ENCODE measurements at places on chromosomes 6 and 20.

- peak; percentile 26 for DNase-seq
Observed at GRCh38 chr6:30847421-30847970, 36.8 kb upstream of the DDR1 start.

DNA sequence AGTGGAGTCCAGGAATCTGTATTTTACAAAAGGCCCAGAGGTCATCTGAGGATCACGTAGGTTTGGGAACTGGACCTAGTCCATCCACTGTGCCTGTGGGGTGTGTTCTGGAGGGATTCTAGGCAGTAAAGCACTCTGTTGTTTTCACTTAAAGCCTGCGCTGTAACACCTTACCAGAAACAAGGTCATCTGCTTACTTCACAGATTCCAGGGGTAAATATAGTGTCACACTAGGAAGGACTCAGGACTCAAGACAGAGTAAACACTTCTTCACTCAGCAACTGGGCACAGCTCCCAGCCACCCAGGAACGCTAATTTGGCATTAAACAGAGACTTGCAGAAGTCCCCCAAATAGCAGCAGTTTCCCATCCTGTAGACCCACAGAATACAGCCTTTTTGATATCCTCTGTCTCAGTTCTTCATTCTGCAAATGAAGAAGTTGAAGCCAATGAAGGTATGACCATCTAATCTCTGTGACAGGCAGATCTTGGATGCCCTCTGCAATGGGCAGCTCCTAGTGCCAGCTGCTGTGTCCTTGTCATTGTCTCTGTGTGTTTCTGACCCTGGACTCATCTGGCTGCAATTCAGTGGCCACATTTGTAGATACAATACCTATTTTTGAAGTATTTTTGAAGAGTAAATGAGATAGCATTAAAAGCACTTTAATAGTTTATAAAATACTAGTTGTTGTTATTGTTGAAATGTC, 129.1 kb downstream of the SLC24A3 start:
- no peak for DNase-seq

DNA sequence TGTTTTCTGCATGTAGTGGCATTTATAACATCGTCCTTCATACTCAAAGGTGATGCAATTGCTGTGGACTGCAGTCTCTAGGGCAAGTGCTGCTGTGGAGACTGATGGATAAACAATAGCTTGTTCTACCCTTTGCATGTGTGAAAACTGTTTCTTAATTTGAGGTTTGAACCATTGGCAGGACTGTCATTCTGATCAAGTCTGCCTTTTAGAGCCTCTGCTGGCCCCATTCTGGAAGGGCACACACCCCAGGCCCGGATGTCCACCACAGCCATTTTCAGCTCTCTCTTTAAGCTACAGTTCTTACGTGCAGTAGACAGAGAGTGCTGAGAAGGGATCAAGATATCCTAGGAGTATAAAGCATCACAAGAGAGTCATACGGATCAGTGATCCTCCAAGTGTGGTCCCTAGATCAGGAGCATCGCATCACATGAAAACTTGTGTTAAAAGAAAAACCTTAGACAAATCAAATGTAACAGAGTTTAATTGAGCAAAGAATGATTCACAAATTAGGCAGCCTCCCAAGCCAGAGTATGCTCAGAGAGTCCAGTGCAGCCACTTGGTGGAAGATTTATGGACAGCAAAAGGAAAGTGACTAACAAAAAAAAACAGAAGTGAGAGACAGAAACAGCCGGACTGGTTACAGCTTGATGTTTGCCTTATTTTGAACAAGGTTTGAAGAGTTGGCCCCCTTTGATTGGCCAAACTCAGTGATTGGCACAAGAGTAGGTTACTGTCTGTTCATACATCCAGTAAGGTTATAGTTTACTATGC, 52.0 kb downstream of the FRK start:
- DNase-seq: peak; percentile 90

GRCh38 chr6:161660666-161661571, 387.1 kb upstream of the AGPAT4 start:
- no peak for DNase-seq

GRCh38 chr6:15232836-15233510, 12.9 kb upstream of the JARID2 start:
- DNase-seq: no peak

- DNase-seq: no peak
Observed at GRCh38 chr6:45667300-45667699, 289.6 kb upstream of the SUPT3H start.

DNA sequence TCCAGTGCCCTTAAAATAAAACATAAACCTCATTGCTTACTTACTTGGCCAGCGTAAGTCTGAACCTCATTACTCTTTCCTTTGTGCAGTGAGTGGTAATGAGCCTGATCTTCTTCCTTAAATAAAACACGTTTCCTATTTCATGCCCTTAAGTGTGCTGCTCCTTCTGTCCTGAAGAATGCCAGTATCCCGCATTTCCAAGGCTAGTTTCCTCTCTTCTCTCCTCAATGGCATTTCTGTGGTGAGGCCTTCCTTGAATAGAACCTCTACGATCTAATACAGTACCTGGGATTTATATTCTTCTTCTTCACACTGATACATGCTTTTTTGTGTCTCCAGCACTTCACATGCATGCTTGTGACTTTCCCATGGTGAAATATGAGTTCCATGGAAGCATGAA, 523.4 kb upstream of the CDH4 start:
- no peak for DNase-seq

DNA sequence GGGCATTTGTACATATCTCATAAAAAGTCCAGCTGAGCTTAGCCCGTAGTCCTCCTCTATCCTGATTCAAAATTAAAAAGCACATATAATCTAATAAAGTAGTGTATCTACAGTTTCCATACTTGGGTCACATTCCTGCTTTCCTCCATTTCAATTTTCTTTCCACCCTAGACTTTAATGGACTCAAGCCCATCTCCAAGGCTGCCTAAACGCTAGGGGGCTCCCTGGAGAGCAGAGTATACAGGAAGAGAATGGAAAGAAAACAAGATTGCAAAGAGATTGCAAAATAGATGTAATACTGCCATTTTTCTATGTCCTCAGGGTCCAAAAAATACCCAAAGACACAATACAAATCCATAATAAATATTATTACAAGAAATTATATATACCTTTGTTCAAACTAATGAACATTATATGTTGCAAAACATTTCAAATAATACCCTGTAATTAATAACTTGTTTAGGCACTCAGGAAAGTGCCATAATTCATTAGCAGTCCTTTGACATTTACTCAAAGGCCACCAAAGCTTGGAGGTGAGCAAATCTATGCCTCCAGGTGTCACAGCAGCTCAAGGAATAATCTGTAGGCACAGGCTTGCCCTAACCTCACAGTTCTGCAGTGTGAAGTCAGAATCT, 2.4 kb upstream of the MCM3 start:
- DNase-seq: peak; percentile 71

DNA sequence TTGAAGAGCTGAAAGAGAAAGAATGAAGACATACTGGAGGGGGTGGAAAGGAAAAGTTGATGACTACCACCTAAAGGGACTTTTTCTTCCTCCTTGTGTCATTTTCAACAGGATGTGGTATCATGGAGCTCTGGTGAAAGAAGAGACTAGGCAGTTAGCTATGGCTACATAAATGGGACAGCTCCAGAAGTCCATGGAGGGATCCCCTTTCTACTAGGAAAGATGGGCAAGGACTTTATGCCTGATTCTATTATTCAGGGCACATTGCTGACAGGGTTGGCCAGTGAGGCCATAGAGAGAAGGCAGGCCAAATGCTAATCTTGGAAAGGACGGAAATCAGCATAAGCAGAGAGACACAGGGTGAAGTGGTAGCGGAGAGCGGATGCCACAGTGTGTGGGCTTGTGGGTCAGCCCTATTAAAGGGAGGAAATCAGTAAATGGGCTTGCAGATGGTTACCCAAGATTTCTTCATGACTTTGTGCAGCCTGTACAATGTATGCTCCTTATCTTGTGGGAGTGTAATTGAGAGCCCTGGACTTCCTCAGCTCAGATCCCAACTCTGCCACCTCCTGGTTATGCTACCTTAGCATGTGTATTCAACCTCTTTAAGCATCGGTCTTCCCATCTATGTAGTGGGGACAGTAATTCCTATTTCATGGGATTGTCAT, 77.4 kb upstream of the TMEM170B start:
- DNase-seq: peak; percentile 83

DNA sequence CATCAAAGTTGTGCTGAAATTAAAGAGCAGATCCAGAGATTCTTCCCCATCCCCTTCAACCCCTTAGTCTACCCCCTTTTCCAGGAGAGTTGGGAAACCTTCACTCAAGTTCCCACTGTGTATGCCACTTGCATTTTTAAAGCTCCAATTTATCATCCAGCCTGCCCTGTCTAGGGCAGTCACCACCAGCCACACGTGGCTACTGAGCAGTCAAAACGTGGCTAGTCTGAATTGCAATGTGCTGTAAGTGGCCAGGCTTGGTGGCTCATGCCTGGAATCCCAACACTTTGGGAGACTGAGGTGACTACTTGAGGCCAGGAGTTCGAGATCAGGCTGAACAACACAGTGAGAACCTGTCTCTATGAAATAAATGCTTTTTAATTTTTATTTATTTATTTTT, 34.9 kb downstream of the ERGIC3 start:
- no peak for DNase-seq

DNA sequence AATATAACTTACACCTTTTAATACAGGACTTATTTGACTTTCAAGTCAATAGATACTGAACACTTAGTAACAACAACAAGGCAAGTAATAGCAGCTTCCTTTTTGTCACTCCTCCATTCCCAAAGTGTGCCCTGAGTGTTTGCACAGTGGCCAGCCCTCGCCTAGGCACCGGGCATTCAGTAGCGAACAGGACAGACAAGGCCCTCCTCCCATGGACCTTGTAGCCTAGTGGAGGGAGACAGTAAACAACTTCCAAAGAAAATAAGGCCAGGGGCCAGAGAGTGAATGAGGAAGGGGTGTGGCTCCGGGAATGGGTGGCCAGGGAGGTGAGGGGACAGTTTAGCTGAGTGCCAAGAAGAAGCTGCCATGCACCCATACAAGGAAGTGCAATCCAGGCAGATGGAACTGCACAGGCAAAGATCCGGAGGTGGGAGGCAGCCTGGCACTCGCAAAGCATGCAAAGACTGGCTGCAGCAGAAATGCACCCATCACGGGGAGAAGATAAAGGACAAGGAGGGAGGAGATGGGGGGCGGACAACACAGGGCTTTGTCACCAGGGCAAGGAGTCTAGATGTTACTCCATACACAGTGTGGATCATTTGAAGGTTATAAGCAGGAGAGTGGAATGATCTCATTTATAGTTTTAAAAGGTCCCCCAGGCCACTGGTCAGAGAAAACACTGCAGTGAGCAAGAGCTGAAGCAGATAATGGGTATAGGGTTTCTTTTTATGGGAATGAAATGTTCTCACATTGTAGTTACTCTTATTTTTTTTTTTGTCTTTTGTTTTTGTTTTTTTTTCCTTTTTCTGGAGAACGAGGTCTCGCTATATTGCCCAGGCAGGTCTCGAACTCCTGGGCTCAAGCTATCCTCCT, 32.2 kb downstream of the ATP9A start:
- DNase-seq: no peak

DNA sequence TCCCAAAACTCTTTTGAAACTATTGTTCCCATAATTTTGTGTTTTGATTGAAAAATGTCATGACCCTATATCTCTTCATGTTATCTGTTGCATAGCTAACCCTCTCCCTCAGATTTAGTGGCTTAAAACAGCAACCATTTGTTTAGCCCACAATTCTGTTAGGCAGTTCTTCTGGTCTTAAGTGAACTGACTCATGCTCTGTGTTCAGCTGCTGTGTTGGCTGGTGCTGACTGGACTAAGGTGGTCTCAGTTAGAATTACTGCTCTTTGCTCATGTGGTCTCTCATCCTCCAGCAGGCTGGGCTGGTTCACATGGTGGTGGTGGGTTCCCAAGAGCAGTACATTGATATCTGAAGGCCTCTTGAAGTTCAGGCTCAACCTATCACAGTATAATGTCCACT, 80.8 kb downstream of the KHDC1L start:
- no peak for DNase-seq

- no peak for DNase-seq
Observed at GRCh38 chr6:153476243-153476642, 345.2 kb upstream of the RGS17 start.

All from kidney tubule cell (primary cell).